Lower lobe of right lung (tissue), 2 donors: ENCODE measurements at places on chromosomes 2 and 18.

DNA sequence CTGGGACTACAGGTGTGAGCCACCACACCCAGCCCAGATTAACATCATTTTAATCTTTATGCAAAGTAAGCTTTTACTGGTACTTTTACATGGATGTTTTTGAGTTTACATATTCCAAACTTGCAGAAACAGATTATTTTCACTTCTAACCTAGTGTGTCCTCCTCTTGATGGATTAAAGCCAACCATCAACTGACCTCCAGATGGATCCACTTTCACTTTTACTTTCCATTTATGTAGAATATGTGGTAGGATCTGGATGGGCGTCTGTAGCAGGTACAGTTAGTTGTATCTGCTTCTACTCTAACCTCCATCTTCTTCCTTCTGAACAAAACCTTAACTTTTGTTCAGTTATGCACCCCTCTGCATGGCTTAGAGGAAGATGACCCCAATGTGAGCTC, 264.1 kb downstream of the CDH20 start:
- DNase-seq, result no peak
- no peak overlapping the region for H3K4me3 ChIP-seq
- no peaks in the 10 kb centered on the region for H3K4me1 ChIP-seq
- H3K27ac ChIP-seq, result no peak overlapping the region

GRCh38 chr2:160345071-160345764, 145.1 kb upstream of the ITGB6 start:
- no peak overlapping the region for H3K4me3 ChIP-seq
- no peaks in the 10 kb centered on the region for H3K36me3 ChIP-seq
- H3K27me3 ChIP-seq, result no peaks in the 10 kb centered on the region
- no peak for DNase-seq
- H3K27ac ChIP-seq, result no peak overlapping the region
- peaks cover 44% of the 10 kb centered on the region for H3K4me1 ChIP-seq

DNA sequence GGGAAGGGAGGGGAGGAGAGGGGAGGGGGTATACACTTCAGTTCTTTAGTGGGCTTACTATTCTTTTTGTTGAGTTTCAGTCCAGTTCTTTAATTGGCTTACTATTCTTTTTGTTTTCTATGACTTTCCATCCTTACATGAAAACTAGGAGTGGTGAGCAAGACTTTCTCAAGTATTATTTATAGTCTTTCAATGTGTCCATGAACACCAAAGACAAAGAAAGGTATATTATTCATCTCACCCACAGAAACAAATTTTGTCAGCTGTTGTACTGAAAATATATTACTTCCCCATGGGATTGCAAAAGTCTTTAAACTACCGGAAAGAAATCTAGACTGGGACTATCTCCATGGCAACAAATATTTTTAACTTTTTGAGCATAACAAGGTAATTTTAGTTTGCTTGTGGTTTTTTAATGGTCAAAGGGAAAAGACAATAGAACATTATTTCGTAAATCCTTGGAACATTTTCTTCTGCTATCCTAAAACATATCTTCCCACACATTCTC, 17.6 kb downstream of the ADAM17 start:
- H3K4me3 ChIP-seq, result no peak overlapping the region
- H3K27ac ChIP-seq, result peak overlapping the region; percentile 71
- peaks cover 41% of the 10 kb centered on the region for H3K4me1 ChIP-seq
- peaks cover 48% of the 10 kb centered on the region for H3K36me3 ChIP-seq

- H3K27ac ChIP-seq, result no peak overlapping the region
- no peaks in the 10 kb centered on the region for H3K27me3 ChIP-seq
- no peak for DNase-seq
- H3K4me3 ChIP-seq, result no peak overlapping the region
- H3K4me1 ChIP-seq, result no peaks in the 10 kb centered on the region
These were observed 495.3 kb downstream of the IRS1 start for GRCh38 chr2:226304308-226304707.

DNA sequence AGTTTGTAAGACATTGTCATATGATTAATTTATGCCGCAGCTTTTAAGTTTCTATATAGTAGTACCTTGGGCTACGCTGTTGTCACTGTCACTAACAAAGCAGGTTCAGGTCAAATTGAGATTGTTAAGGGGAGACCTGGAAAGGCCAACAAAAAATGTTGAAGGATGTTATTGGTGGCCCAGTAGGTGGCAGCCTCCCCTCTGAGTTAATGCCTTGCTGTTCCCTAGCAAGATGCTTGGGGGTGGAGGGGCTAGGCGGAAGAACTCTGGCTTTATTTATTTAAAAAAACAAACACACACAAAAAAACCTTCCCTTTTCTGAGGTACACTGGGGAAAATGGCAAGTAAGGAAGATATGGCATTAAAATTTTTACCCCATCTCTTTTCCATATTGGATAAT, 128.3 kb upstream of the ATP5MC3 start:
- no peak for DNase-seq
- H3K27me3 ChIP-seq, result no peaks in the 10 kb centered on the region
- no peaks in the 10 kb centered on the region for H3K36me3 ChIP-seq
- no peaks in the 10 kb centered on the region for H3K4me1 ChIP-seq
- no peak overlapping the region for H3K4me3 ChIP-seq

DNA sequence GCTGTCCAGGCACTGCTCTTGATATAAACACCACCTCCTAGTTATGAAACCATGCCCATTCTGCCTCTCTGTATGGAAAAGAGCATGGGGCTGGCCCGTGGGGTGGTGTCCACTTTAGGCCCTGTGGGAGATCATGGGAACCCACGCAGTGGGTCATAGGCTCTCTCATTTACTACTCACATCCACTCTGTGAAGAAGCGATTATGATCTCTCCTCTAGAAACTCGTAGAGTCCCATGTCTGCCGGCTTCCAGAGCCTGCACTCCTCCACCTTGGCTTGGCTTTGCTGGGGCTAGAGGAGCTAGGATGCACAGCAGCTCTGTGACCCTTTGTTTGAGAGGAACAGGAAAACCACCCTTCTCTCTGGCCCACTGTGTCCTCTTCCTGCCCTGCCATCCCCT, 15.9 kb downstream of the EMX1 start:
- H3K27ac ChIP-seq, result no peak overlapping the region
- no peak overlapping the region for H3K4me3 ChIP-seq
- no peak for DNase-seq
- H3K4me1 ChIP-seq, result no peaks in the 10 kb centered on the region

DNA sequence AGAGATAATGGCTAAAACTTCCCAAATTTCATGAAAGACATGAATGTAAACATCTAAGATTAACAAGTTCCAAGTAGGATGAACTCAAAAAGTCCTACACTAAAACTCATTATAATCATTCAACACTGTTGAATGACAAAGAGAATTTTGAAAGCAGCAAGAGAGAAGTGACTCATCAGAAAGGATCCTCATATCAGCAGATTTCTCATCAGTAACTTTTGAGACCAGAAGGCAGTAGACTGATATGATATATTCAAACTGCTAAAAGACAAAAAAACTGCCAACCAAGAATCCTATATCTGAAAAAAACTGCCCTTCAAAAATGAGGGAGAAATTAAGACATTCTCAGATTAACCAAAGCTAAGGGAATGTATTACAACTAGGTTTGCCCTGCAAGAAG, 130.6 kb upstream of the OTX1 start:
- H3K27ac ChIP-seq, result no peak overlapping the region
- no peaks in the 10 kb centered on the region for H3K36me3 ChIP-seq
- no peak for DNase-seq
- H3K4me1 ChIP-seq, result no peaks in the 10 kb centered on the region

GRCh38 chr2:233818639-233819621, 35.4 kb downstream of the HJURP start:
- no peak overlapping the region for H3K27ac ChIP-seq
- H3K4me1 ChIP-seq, result no peaks in the 10 kb centered on the region
- H3K36me3 ChIP-seq, result no peaks in the 10 kb centered on the region
- no peak overlapping the region for H3K4me3 ChIP-seq

DNA sequence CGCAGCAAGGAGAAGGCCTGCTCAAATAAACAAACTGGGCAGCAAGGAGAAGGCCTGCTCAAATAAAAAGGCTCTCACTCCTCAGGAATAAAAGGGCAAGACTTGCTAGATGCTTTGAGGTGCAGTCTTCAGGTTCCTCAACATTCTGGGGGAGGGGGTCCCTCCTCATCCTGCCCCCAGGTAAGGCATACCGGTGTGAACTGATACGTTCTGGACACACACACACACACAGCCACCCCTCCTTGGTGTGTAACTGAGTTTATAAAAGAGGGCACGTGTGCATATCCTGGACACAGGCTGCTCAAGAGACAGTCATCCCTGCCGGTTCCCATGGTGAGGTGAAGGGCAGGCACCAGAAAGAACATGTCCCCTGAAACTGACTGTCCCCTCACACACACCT, 4.5 kb downstream of the TEX261 start:
- no peaks in the 10 kb centered on the region for H3K27me3 ChIP-seq
- H3K4me3 ChIP-seq, result no peak overlapping the region
- H3K27ac ChIP-seq, result no peak overlapping the region
- DNase-seq, result no peak
- H3K36me3 ChIP-seq, result peaks cover 73% of the 10 kb centered on the region

DNA sequence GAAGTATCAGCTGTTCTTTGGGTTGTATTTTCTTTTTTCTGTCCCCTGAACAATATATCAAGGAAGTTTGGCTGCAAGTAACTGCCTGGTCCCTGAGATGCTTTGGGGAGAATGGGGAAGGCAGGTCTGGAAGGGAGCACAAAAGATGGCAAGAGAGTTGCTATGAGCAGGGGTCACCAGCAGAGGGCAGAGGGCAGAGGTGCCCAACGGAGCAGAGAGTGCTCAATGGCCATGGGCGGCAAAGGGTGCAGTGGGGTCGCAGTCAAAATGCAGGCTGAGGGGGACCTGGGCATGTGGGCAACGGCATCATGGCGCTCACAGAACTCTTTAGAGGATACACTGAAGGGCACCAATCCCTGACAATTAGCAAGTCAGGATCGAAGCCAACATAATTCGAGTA, 107.7 kb upstream of the ATP8B1 start:
- no peaks in the 10 kb centered on the region for H3K36me3 ChIP-seq
- no peaks in the 10 kb centered on the region for H3K27me3 ChIP-seq
- no peak overlapping the region for H3K4me3 ChIP-seq
